T-cell (primary cell): ENCODE measurements at places on chromosomes 7 and 10.

- no peak for DNase-seq
- H3K27me3 ChIP-seq: no peaks in the 10 kb centered on the region
- no peak overlapping the region for H3K27ac ChIP-seq
These were observed 153.9 kb downstream of the DNAJC1 start for GRCh38 chr10:21849607-21850006.

- H3K4me3 ChIP-seq: no peak overlapping the region
- H3K27me3 ChIP-seq: no peaks in the 10 kb centered on the region
- no peak for DNase-seq
- H3K4me1 ChIP-seq: no peaks in the 10 kb centered on the region
- no peak overlapping the region for H3K27ac ChIP-seq
These were observed 387.1 kb downstream of the LRMDA start for GRCh38 chr10:75818552-75818951.

GRCh38 chr7:115822380-115822779 lies 208.2 kb downstream of the TFEC start:
- H3K4me1 ChIP-seq: no peaks in the 10 kb centered on the region
- no peaks in the 10 kb centered on the region for H3K27me3 ChIP-seq
- no peak overlapping the region for H3K4me3 ChIP-seq

DNA sequence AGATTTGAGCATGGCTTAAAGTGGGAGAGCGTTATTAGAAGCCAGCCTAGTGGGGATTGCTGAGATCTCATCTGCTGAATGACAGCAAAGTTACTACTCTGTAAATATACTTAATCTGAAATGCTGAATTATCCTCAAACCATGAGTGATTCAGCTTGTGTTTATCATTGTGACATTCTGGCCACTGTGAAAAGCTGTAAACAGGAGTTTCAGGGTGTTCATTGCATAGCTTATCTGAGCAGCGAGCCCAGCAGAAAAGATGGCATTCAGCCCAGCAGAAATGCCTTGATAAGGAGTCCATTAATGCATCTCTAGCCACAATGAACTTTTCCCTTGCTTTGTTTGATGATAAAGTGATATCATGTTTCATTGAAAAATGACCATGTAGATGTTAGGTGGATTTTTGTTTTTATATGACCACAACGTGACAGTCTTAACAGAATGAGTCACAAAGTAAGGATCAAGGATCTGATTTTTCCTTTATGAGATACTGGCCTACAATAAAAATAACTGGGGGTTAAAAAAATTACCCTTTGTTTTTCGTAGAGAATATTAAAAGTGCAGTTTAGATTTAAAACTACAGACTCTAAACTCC lies 7.8 kb downstream of the TES start:
- H3K36me3 ChIP-seq: no peaks in the 10 kb centered on the region
- DNase-seq: no peak
- peaks cover 78% of the 10 kb centered on the region for H3K4me1 ChIP-seq
- H3K27me3 ChIP-seq: no peaks in the 10 kb centered on the region

- H3K27ac ChIP-seq: no peak overlapping the region
- no peaks in the 10 kb centered on the region for H3K27me3 ChIP-seq
- H3K4me3 ChIP-seq: no peak overlapping the region
- H3K36me3 ChIP-seq: no peaks in the 10 kb centered on the region
- no peak for DNase-seq
These were observed 173.1 kb downstream of the HPSE2 start for GRCh38 chr10:99062591-99062990.

GRCh38 chr7:129266181-129266580 lies 41.4 kb downstream of the AHCYL2 start:
- DNase-seq: no peak
- peaks cover 4% of the 10 kb centered on the region for H3K4me1 ChIP-seq
- no peak overlapping the region for H3K27ac ChIP-seq
- H3K36me3 ChIP-seq: no peaks in the 10 kb centered on the region
- H3K4me3 ChIP-seq: no peak overlapping the region

- H3K4me1 ChIP-seq: no peaks in the 10 kb centered on the region
- DNase-seq: no peak
- no peak overlapping the region for H3K27ac ChIP-seq
- H3K27me3 ChIP-seq: no peaks in the 10 kb centered on the region
- no peak overlapping the region for H3K4me3 ChIP-seq
- H3K36me3 ChIP-seq: no peaks in the 10 kb centered on the region
These were observed 32.4 kb upstream of the RET start for GRCh38 chr10:43044448-43044921.

GRCh38 chr7:50304911-50305582 lies 531 bp downstream of the IKZF1 start:
- H3K4me3 ChIP-seq: peak overlapping the region; percentile 67
- peak overlapping the region; percentile 87 for H3K27ac ChIP-seq
- DNase-seq: peak; percentile 68
- peaks cover 39% of the 10 kb centered on the region for H3K4me1 ChIP-seq
- no peaks in the 10 kb centered on the region for H3K27me3 ChIP-seq

DNA sequence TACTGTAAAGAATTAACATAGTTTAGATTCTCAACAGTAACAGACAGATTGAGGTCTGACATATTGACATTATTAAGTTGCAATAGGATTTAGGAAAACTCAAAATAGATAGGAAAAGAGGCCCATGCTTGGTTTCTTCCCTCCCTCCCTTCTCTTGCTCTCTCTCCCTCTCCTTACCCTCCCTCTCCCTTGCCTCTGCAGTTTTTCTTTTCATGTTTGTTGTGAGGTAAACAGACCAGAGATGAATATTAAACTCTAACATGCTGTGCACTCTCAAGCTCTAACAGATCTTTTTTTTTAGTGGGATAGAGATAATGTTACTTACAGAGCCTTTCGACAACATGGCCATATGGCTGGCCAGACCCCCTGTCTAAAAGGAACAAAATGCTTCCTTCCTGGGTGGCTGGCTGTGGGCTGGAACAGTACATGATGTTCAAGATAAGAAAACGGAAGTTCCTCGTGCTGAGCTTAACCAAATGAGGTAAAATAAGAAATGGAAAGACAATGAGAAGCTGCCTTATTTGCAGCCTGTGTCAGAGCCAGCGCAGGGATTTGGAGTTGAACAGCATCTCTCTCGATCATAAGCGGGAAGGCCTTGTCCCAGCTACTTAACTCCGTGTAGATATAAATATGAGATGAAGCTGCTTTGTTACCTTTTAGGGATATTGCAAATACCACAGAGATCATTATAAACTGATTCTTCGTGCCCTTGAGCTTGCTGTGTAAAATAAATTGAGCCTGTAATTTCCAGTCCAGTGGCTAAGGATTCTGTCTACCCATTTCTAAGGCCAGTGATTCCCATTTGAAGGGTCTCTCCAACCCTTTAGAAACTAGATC lies 391.9 kb upstream of the NPVF start:
- no peak overlapping the region for H3K4me3 ChIP-seq
- DNase-seq: peak; percentile 14
- H3K27me3 ChIP-seq: no peaks in the 10 kb centered on the region
- no peaks in the 10 kb centered on the region for H3K36me3 ChIP-seq
- peak overlapping the region; percentile 52 for H3K27ac ChIP-seq

DNA sequence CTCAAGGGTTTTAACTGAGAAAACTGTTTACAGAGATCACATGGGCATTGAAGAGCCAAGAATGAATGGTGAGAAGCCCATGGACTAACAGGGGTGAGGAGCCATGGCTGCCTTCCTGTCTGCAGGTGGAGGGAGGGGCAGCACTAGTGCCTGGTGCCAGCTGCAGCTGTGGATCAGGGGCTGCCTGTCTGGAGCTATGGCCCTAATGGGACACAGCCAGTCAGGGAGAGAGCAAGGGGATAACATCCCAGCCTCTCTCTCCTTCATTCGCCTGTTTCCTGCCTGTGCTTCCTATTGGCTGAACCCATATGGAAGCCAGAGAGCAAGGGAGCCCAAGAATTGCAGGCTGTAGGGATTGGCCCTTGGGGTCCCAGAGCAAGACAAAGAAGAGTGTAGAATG lies 125.8 kb upstream of the GAD2 start:
- no peaks in the 10 kb centered on the region for H3K4me1 ChIP-seq
- H3K27ac ChIP-seq: no peak overlapping the region
- no peak overlapping the region for H3K4me3 ChIP-seq
- no peak for DNase-seq
- no peaks in the 10 kb centered on the region for H3K36me3 ChIP-seq
- peaks cover 3% of the 10 kb centered on the region for H3K27me3 ChIP-seq

DNA sequence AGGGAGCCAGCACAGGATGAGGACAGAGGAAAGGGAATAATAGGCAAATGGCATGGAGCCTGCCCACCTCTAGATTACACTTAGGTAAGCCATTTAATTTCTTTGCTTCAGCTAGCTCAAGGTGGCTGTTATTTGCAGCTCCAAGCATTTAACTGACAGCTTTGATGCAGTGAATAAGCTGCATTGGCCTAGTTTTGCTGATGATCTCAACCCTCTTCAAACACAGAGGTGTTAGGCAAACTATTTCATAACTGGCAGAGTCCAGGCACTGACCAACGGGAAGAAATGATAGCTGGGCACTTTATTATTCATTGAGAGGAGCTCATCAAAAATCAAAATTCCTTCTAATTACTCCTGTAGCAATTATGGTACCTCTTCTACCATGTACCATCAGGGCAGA lies 317.4 kb downstream of the BMPER start:
- H3K27me3 ChIP-seq: no peaks in the 10 kb centered on the region
- H3K4me1 ChIP-seq: no peaks in the 10 kb centered on the region
- no peak for DNase-seq

DNA sequence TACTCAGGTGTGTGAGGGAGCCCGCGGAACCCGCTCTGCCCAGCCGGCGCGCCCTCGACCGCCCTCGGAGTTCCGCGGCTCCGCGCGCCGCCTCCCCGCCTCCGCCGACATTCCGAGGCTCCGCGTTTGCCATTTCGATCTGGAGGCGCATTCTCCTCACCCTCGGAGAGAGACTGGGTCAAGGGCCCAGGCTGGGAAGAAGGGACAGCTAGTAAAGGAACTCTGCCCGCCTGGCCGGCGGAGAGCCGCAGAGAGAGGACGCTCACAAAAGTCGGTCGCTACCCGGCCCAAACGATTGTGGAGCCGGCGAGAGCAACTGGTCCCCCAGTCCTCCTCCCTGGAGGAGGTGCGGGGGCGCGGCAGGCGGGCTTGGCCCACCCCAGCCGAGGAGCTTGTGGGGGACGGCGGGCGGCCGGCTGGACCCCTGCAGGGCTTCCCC lies 74.5 kb upstream of the LEP start:
- no peaks in the 10 kb centered on the region for H3K36me3 ChIP-seq
- H3K27ac ChIP-seq: no peak overlapping the region
- no peak for DNase-seq
- H3K27me3 ChIP-seq: peaks cover 94% of the 10 kb centered on the region

DNA sequence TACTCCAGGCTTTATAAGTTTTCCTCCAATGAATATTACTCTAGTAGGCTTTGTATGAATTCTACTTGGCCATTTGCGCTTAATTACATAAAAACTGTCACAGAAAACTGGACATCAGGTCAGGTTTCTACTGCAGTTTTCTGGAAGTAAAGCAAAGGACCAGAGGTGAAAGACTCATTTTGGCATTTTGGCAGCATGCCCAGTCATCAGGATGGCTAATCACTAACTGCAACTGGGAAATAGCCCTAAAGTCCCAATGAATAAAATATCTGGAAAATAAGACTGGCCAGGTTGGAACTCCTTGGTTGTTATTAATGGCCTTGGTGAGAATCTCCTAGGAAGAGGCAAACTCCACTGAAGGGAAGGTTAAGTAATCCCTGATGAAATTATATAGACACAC lies 75.5 kb downstream of the COPG2 start:
- H3K27me3 ChIP-seq: no peaks in the 10 kb centered on the region
- DNase-seq: no peak
- no peaks in the 10 kb centered on the region for H3K4me1 ChIP-seq
- no peak overlapping the region for H3K27ac ChIP-seq
- no peak overlapping the region for H3K4me3 ChIP-seq

GRCh38 chr7:27812706-27813105 lies 72.7 kb downstream of the TAX1BP1 start:
- no peaks in the 10 kb centered on the region for H3K36me3 ChIP-seq
- no peak for DNase-seq
- no peaks in the 10 kb centered on the region for H3K4me1 ChIP-seq
- no peak overlapping the region for H3K4me3 ChIP-seq

- no peaks in the 10 kb centered on the region for H3K4me1 ChIP-seq
- DNase-seq: no peak
- H3K36me3 ChIP-seq: no peaks in the 10 kb centered on the region
These were observed 60.2 kb upstream of the NRBF2 start for GRCh38 chr10:63072951-63073350.

- H3K4me3 ChIP-seq: no peak overlapping the region
- no peaks in the 10 kb centered on the region for H3K27me3 ChIP-seq
- no peaks in the 10 kb centered on the region for H3K36me3 ChIP-seq
- no peaks in the 10 kb centered on the region for H3K4me1 ChIP-seq
- no peak overlapping the region for H3K27ac ChIP-seq
- no peak for DNase-seq
These were observed 135.6 kb downstream of the LHPP start for GRCh38 chr10:124596962-124597845.

- H3K36me3 ChIP-seq: no peaks in the 10 kb centered on the region
- no peak overlapping the region for H3K4me3 ChIP-seq
- DNase-seq: no peak
- no peaks in the 10 kb centered on the region for H3K4me1 ChIP-seq
These were observed 28.3 kb downstream of the NRP1 start for GRCh38 chr10:33306126-33306525.

DNA sequence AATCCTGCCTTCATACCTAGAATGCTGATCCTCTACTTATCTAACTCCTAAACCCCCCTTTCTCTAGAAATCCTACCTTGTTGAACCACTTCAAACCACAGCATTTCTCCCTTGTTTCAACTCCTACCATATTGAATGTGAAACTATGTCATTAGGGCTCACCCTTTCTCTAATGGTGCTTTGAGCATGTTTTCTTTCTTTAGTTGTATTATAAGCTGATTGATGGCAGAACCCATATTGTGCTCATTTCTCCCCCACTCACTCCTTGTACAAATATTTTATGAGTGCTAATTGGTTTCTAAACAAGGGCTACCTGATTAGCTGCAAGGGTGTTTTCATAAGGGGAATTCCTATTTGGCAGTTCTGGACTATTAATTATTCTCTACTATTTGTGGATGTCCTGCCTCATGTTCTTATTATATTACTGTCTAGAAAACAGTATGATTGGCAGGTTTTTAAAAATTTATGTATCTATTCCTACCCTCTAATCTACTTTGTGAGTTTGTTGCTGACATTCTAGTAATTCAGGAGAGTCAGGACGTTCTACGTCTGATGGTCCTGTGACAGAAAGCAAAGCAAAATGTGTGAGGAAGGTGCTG lies 765.8 kb downstream of the KCNMA1 start:
- no peaks in the 10 kb centered on the region for H3K4me1 ChIP-seq
- no peaks in the 10 kb centered on the region for H3K27me3 ChIP-seq
- DNase-seq: no peak
- no peak overlapping the region for H3K27ac ChIP-seq
- H3K4me3 ChIP-seq: no peak overlapping the region
- no peaks in the 10 kb centered on the region for H3K36me3 ChIP-seq

GRCh38 chr7:111750878-111751277 lies 188.6 kb upstream of the IMMP2L start:
- H3K27me3 ChIP-seq: no peaks in the 10 kb centered on the region
- no peak for DNase-seq
- no peak overlapping the region for H3K4me3 ChIP-seq
- H3K27ac ChIP-seq: no peak overlapping the region
- H3K36me3 ChIP-seq: no peaks in the 10 kb centered on the region
